ENCODE measurements at places on chromosomes 6 and 20.

DNA sequence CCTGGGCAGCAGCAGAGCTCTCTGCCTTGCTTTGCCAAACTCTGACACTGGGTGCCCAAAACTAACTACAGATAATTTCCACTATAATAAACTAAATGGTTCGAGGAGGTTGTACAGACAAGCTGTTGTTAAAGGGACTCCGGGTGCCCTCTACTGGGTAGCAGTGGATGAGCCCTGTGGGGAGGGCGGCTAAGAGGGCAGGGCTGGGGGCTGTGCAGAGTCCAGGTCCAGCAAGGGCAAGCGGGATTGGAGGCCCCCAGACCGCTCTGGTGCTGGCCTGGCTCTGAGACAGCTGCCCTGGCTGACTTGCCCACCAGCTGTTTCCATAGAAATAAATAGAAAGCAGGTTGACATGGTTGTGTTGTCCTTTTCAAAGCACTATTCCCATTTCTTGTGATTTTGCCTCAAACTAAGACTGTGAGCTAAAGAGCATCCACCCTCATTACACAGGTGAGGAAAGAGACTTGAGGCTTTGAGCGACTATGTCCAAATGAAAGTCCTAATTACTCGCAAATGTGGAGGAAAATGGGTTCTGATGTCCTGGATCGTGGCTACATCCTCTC lies 167.6 kb upstream of the CST7 start:
- no peak for DNase-seq

GRCh38 chr6:151110576-151110905 lies 129.2 kb upstream of the AKAP12 start:
- DNase-seq: no peak

GRCh38 chr20:35648836-35649235 lies 15.9 kb downstream of the CPNE1 start:
- no peak for DNase-seq

- DNase-seq: no peak
Observed at GRCh38 chr6:12001706-12002435, 10.2 kb upstream of the HIVEP1 start.

GRCh38 chr6:158002249-158002950 lies 20.7 kb downstream of the SYNJ2 start:
- no peak for DNase-seq

DNA sequence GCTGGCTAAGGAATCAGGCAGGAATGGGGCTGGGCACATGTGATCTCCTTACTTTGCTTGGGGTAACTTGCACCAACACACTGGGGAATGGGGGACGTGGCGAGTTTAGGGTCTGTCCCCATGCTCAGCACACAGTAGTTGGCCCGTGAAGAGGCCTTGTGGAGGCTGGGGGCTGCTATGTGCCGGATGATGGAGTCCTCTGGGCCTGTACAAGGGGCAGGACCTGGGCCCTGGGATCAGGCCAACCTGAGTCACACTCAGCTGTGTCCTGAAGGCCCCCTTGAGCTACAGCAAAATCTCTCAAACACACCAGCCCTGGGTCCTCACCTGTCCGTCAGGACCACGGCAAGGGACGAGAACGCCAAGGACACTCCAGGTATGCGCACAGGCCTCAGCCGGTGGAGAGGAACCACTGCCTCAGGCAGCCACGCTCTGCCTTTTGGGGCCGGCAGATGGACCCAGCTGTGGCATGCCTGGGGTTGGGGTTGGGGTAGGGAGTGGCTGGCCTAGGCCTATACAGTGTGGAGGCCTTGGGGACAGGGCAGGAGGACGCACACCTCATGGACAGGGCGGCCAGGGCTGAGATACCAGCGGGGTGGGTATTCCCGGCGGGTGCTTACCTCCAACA lies 11.1 kb downstream of the UCKL1 start:
- no peak for DNase-seq

DNA sequence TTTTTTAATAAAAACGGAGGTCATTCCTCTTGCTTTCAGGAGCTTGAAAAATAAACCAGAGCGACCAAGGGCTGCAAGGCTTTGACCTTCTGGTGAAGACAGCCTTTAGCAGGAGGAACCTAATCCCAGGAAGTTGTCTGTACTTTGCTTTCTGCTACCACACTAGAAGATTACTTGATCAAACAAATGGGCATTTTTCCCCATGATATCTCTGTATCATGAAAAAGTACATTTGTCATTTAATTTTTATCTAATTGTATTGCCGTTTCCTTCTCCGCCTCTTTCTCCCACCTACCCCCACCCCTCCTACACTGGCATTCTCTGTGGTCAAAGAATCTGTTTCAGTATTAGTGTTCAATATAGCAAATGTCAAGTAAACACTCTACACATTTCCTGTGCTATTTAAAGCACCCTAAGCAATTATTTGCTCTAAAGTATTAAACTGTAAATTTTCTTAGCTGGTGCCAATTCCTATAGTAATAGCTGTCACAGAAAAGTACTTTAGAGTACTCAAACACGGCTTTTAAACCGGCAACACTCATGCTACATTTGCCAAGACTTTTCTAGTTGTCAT lies 29.7 kb downstream of the ATXN1 start:
- peak; percentile 8 for DNase-seq

DNA sequence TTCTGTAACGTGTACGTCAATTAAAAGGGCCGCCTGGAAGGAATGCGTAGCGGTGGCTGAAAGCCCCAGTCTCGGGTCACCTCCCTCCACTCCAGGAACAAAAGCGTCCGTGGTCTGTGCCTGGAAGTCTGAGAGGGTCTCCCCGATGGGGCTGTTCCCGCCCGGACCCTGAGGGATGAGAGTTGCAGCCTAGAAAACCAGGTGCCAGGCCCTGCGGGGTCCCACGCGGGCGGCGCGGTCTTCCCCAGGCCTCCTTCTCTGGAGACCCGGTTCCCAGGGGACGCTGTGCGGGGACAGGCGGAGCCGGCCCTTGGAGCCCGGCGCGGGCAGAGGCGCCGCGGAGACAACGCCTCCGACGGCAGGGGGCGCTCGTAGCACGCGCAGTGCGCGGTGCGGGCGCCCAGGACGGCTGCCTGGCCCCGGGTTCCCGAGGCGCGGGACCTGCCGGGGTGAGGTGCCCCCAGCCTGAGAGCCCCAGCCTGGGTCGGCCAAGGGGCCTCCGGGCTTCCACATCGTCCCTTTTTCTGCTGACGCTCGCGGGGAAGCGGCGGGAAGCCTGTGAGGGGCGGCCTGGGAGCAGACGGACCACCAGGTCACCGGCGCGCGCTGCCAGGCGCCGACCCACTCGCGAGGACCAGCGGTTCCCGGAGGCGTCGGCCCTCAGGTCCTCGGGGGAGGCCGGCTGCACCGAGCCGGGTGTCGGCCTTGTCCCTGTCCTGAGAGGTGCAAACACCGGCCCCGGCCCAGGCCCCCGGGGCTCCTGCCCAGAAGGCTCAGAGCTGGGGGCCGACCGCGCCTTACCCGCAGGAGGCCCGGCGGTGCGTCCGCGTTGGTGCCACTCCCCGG lies 5.3 kb upstream of the FOXC1 start:
- peak; percentile 24 for DNase-seq

GRCh38 chr20:32400476-32400875 lies 42.3 kb downstream of the ASXL1 start:
- no peak for DNase-seq

GRCh38 chr20:63056236-63057170 lies 49.7 kb upstream of the BHLHE23 start:
- DNase-seq: peak; percentile 20

DNA sequence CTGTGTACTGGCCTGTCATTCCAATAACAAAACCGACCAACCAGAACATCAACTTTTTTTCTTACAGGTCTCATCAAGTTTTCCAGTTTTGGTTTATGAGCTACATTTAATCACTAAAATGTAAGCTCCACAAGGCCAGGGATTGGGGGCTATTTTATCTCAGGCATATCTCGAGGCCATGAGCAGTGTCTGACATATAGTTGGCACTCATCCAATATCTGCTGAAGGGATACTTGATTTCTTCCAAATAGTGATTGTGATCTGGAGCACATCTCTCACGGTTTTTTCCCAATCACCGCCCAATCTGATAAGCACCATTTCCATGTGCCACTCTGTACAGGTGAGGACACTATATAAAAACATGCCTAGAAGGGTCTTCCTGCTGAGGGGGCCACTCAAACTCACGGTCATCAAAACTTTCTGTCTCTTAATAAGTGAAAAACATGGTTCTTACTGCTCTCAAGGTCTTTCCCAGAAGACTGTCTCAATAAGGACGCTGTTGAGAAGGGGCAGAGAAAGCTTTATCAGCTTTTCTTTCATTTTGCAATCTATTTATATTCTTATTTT lies 65.5 kb downstream of the MAN1A1 start:
- no peak for DNase-seq
